ENCODE measurements at places on chromosomes 4 and X.

GRCh38 chr4:85963231-85963630 is 396.6 kb downstream of the MAPK10 start:
- no peak for DNase-seq

GRCh38 chr4:23873717-23874535 is 15.9 kb downstream of the PPARGC1A start:
- DNase-seq: no peak

DNA sequence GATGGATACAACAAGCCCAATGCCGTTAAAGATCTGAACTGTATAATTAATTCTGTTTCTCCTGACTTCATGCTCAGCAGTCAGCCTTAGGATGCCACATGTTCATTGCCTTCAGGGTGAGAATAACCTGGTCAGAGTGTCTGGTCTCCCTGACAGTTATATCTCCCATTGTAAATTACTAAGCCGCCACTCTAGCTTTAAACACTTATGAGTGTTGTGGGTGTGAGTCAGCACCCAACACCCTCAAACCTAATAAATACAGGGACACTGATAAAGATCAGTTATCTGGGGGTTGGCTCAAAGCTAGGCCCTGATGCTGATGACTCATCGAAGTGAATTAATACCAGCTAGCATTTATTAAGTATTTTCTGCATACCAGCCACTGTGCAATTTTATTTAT is 64.9 kb upstream of the DYNLT3 start:
- DNase-seq: peak; percentile 14

- DNase-seq: no peak
These were observed 560 bp downstream of the PASD1 start for GRCh38 chrX:151564035-151564434.

DNA sequence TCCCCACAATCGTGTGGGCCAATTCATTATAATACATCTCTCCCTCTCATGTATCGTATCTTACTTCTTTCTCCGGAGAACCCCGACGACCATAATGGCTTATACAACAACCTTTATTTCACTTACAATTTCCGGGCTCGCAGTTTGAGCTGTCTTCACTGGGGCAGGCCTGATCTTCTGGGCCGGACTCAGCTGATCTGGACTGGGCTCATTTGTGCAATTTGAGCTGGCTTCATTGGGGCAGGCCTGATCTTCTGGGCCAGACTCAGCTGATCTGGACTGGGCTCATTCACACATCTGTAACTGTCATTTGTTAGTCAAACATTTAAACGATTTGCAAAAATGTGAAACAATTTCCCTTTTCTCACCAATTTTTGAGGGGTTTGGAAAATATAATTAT is 171.5 kb upstream of the FRG1 start:
- DNase-seq: no peak

DNA sequence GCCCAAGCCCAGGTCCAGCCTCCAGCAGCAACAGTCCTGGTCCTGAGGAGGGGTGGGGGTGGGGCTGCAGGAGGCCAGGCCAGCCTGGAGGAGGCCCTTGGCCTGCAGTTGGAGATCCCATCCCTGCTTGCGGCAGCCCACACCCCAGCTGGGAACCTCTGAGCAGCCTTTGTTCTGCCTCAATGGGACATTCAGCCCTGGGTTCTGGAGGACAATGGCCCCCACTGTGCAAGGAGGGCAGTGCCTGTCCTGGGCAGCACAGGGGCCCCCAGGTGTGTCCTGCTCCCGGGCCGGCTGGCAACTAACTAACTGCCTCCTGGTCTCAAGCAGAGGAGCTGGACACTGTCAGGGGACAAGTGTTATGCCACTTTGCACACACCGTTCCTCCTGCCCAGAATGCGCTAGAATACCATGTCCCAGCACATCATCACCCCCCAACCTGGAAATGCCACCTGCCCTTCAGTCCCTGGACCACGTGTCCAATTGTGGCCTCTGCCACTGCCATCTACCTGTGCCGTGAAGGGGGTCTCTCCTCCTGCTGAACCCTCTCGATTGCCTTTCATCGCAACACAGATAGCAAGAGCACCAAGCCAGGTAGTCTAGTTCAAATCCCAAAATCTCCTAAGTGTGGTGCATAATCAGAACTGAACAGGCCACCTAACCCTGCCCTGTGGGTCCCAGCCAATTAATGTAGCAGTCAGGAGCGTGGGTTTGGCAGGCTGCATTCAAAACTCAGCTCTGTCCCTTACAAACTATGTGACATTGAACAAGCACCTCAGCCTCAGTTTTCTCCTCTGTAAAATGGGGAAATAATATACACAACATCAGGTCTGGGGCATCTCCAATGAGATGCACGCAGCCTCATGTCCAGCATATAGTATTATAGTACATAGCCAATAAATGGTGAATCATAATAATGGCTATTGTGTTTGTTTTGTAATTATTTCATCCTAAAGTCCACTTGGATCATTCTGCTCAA is 8.8 kb downstream of the PPP2R2C start:
- DNase-seq: no peak

DNA sequence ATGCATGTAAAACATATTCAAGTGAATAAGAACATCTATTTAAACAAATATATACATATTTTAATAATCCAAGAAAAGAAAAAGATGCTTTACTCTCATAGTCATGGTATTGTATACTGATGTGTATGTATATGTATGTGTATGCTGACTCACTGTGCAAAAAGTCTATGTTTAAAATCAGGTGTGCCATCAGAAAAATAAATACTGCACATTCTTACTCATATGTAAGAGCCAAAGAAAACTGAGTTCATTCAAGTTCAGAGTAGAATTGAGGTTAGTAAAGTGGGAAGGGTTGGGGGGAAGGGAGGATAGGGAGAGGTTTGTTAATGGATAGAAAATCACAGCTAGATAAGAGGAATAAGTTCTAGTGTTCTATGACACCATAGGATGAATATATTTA is 403.9 kb upstream of the SMIM31 start:
- no peak for DNase-seq

- peak; percentile 1 for DNase-seq
These were observed 990.2 kb downstream of the STPG2 start for GRCh38 chr4:97153042-97153441.

DNA sequence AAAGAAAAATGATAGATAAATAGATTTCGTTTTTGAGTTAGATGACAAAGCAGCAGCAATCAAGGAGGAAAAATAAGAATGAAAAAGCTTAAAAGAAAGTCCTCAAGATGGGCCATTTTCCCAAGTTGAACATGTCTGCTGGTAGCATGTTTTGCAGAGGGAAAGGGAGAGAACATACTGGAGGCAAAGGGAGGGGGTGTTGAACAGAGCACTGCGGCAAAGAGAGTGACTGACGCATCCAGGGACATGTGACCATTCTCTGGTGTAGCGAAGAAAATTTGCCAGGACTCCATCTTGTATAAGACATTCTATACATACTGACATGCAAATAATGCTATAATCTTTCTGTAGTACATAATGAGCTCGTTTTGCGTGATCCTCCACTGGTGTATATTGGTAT is 1.2 kb downstream of the LINC00632 start:
- no peak for DNase-seq

- no peak for DNase-seq
These were observed 135.1 kb downstream of the IRS4 start for GRCh38 chrX:108601276-108601675.

- DNase-seq: no peak
These were observed 2.9 kb downstream of the TRIML2 start for GRCh38 chr4:188106454-188106853.

DNA sequence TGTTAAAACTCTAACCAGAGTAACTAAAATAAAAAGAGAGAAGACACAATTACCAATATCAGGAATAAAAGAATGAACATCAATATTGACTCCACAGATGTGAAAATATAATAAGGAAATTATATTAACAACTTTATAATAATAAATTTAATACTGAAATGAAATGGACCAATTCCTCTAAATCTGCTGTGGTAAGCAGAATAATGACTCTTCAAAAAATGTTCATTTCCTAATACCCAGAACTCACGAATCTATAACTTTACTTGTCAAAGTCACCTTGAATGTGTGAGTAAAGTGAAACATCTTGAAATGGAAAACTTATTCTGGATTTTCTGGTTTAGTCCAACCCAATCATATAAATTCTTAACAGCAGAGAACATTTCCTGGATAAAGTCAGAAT is 1391.1 kb downstream of the FAM133A start:
- no peak for DNase-seq

DNA sequence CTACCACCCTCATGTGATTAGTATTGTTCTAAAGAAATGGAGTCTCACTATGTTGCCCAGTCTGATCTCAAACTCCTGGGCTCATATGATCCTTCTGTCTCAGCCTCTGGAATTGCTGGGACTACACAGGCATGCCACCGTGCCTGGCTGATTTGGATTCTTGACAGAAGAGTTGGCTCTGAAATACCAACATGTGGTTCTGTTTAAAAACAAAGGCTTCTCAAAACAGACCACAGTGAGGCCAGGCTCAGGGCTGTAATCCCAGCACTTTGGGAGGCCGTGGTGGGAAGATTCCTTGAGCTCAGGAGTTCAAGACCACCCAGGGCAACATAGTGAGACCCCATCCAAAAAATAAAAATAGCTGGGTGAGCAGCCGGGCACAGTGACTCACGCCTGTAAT is 126.7 kb downstream of the DHRSX start:
- no peak for DNase-seq

GRCh38 chr4:155582971-155583437 is 83.6 kb upstream of the GUCY1A1 start:
- peak; percentile 16 for DNase-seq

DNA sequence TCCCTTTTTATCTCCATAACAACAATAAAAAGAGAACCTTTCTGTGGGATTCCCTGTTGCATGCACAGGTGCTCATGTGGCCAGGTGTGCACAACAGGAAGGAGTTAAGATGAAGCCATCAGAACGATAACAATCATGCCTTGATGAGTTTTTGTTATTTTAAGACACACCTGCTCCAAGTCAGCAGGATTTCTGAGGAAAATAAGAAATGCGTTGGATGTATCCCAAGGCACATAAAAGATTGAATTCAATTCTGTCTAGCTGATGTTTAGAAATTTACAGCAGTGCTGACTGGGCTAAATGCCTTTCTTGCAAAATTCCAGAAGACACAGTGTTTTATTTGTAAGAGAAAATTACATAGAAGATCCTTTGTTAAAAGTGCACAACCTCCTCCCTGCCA is 1678.2 kb downstream of the ARAP2 start:
- no peak for DNase-seq

GRCh38 chr4:101345596-101346350 is 1.6 kb downstream of the PPP3CA start:
- no peak for DNase-seq

GRCh38 chr4:140603286-140603685 is 34.5 kb upstream of the UCP1 start:
- peak; percentile 8 for DNase-seq

- no peak for DNase-seq
These were observed 192.8 kb downstream of the SLC7A11 start for GRCh38 chr4:138049355-138049754.

- peak; percentile 84 for DNase-seq
These were observed 1.5 kb upstream of the MSMO1 start for GRCh38 chr4:165325732-165326512.

DNA sequence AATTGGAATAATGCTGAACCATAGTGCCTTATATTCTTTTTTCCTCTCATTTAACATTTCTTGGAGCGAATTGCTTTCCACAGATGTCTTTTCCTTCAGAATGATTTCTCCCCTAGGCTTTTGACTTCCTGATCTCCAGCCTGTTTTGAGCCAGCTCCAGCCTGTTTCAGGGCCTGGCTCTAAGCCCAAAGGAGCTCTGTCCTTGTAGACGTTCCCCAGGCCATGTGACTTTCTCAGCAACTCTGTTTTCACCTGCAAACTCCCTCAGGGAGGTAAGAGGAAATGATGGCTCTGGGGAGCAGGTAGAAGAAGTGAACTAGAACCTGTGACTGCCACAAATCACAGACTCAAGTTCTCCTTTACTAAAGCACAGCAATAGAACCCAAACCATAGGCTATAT is 89.1 kb downstream of the AKAP4 start:
- no peak for DNase-seq

GRCh38 chrX:16023790-16024734 is 99.3 kb upstream of the GRPR start:
- no peak for DNase-seq

DNA sequence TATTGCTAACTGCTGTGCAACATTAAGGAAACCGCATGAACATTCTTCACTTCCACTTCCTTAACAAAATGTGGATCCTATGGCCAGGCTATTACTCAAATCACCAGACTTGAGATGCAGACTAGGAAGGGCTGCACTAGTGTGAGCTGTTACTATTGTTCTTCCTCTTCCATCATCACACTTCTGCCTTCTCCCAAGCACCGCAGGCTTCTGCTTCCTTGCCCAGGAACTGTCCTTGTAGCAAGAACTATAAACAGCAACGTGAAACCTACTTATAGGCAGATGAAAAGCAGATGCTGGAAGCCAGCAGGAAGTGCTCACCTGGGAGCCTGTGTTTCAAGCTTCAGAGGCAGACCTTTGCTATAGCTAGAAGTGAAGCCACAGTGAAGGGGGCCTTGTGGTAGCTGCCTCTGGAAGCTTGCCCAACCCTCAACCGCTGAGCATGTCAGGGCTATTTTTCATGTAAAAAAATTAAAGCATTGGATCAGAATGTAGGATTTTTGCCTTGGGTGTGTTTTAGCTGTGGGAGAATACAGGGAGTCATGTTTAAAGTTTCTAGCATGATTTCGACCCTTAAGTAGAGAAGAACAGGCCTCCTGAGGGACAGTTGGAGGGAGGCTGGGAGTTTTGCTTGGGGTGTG is 43.9 kb downstream of the CLNK start:
- DNase-seq: no peak

DNA sequence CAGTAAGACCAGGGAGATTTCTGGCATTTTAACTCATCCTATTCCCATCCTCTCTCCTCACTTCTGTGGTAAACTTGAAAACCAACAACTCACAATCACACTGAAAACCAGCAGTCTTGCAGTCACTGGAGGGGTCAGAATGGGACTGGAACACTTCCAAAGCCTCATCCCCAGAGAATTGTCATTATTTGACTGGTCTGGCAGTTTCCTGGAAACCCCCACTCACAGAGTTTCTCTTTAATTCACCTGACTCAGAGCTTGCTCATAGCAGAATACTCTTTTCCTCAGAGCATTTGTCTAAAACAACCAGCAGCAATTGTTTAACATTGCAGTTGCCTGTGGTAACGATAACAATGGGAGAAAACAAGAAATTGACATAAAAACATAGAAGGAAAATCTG is 7.3 kb upstream of the RAB9B start:
- no peak for DNase-seq

DNA sequence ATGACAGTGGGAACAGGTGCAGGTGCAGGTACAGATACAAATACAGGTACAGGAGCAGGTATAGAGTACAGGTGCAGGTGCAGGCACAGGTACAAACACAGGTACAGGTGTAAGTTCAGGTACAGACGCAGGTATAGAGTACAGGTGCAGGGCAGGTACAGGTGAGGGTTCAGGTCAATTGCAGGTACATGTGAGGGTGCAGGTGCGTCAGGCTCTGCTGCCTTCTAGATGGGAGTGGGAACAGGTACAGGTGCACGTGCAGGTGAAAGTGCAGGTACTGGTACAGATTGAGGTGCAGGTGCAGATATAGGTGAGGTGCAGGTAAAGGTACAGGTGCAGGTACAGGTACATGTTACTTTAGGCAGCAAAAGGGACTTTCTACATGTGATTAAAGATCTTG is 85.7 kb downstream of the CRLF2 start:
- DNase-seq: no peak

GRCh38 chr4:18213576-18214198 is 192.1 kb upstream of the LCORL start:
- no peak for DNase-seq

- DNase-seq: no peak
These were observed 57.9 kb downstream of the FHDC1 start for GRCh38 chr4:152994038-152994437.

- DNase-seq: no peak
These were observed 394.3 kb upstream of the TRAM1L1 start for GRCh38 chr4:117479673-117480072.

GRCh38 chr4:118969359-118969758 is 80.7 kb downstream of the SYNPO2 start:
- DNase-seq: peak; percentile 70

Measured in NB4 (cell line).